ENCODE measurements at places on chromosomes 13 and 19. TPM values are rescaled to one million over a fixed set of nuclear protein-coding genes. Genes with fewer than 3 reads are reported as not detected.

The ACER1 gene
- not detected for total RNA-seq

The TPTE2 gene
- total RNA-seq, result not detected

The CAMSAP3 gene
- total RNA-seq, result 1.9 TPM

The UQCRFS1 gene
- total RNA-seq, result 45.5 TPM

The ARL11 gene
- under 0.01 TPM for total RNA-seq

The SLC10A2 gene
- not detected for total RNA-seq

The GPR12 gene
- total RNA-seq, result not detected

The C1QTNF9 gene
- total RNA-seq, result not detected

The ZNF497 gene
- 0.17 TPM for total RNA-seq

The SLC15A1 gene
- 1.4 TPM for total RNA-seq

The PRSS57 gene
- not detected for total RNA-seq

The CEACAM5 gene
- not detected for total RNA-seq

The CYP2S1 gene
- total RNA-seq, result 2.2 TPM

The TEAD2 gene
- total RNA-seq, result 34.2 TPM

The HSPB6 gene
- 0.65 TPM for total RNA-seq

The ZSWIM4 gene
- total RNA-seq, result 13.2 TPM

The ZNF490 gene
- 10.2 TPM for total RNA-seq

The ISOC2 gene
- 64.3 TPM for total RNA-seq

The GAPDHS gene
- total RNA-seq, result not detected

The CEBPA gene
- 0.35 TPM for total RNA-seq

The ZNF20 gene
- 8.2 TPM for total RNA-seq

The RGL3 gene
- total RNA-seq, result 1.9 TPM

The SHISA2 gene
- 68.7 TPM for total RNA-seq

The PALM3 gene
- total RNA-seq, result 0.70 TPM

The ZNF491 gene
- 2.9 TPM for total RNA-seq

The ERVK3-1 gene
- 37.3 TPM for total RNA-seq

The EID2 gene
- 5.4 TPM for total RNA-seq

The POSTN gene
- 1.6 TPM for total RNA-seq

The HPN gene
- 1.2 TPM for total RNA-seq

The CCDC61 gene
- total RNA-seq, result 6.1 TPM

The CD37 gene
- not detected for total RNA-seq

The SIRT6 gene
- total RNA-seq, result 19.2 TPM

The ZNF442 gene
- total RNA-seq, result 4.2 TPM

The TNFRSF19 gene
- total RNA-seq, result 22.5 TPM

The ICAM4 gene
- total RNA-seq, result 0.35 TPM

The AMER2 gene
- total RNA-seq, result not detected

The MRPL54 gene
- total RNA-seq, result 14.9 TPM

The DCT gene
- total RNA-seq, result 0.05 TPM

The GRIK5 gene
- 1.2 TPM for total RNA-seq
